ENCODE measurements at places on chromosomes 12 and 14.
A peak's percentile ranks its signal among the peaks of the same experiment; 100 is the strongest.

DNA sequence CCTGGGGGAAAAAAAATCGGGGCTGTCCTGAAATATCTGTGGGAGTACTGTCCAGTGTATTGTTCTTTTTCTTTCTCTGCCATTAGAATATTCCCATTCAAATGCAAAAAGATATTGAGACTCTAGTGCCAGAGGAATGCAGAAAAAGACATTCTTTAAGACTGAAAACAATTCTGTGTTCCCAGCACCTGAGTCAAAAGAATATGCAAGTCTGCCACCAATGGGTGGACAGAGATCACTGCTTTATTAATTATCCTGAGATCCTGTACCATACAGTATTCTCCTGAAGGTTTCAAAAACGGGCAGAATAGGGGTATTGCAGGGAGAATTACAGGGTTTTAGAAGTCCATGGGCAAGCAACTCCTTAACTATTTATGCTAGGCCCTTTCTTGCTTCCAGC is 361.8 kb downstream of the C12orf50 start:
- no peak for DNase-seq

DNA sequence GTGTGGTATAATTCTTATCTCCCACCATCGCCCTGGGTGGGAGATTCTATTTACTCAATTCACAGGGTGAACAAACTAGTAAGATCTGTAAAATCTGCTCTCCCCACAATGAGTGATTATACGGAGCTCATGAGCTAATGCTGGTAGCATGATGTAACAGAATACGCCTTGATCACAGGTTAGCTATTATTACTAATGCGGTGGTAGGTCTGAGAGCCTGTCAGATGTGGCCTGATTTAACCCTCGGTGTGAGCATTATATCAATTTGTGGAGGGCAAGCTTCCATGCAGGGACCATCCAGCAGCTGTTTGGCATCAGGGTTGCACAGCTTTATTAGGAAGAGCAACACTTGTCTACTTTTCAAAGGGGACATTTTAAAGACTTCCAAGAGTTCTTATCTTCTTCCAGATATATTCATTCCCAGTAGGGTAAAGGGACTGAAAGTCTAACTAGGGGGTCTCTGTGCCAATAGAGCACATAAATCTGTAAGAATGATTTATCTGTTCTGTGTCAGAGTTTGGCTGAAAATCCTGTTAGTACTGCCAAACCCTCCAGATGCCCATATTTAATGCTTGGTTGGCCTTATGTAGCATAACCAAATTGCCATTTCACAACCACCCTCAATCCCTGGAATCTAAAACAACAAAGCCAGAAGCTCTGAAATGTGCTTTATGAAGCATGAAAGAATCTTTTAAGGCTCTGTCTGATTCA is 18.7 kb downstream of the TSHR start:
- no peak for DNase-seq

DNA sequence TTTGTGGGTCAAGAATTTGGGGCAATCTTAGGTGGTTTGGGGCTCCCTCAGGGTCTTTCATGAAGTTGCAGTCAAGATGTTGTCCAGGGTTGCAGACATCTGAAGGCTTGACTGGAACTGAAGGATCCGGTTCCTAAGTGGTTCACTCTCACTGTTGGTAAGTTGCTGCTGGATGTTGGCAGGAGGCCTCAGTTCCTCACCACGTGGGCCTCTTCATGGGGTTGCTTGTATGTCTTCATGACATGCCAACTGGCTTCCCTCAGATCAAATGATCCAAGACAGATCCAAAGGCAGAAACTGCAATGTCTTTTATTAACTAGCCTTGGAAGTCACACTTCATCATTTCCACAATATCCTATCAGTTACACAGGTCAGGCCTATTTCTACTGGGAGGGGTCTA is 49.2 kb downstream of the ARF6 start:
- DNase-seq = no peak

GRCh38 chr12:105736498-105736897 is 402.3 kb downstream of the NUAK1 start:
- no peak for DNase-seq

- DNase-seq = no peak
These were observed 49.9 kb downstream of the SCARB1 start for GRCh38 chr12:124813782-124814181.

DNA sequence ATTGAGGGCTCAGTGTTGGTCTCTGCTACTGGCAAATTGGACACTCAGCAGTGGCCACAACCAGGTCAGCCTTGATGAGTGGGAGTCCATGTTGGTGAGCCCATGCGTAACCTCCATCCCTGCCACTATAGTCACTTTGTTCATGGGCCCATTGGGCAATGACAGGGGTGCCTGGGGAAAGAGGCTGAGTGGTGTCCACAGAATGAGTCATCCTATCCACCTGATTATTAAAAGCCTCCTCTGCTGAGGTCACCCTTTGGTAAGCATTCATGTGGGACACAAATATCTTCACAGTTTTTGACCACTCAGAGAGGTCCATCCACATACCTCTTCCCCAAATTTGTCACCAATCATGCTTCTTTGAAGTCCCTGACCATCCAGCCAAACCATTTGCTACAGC is 50.0 kb downstream of the FIGNL2 start:
- no peak for DNase-seq

DNA sequence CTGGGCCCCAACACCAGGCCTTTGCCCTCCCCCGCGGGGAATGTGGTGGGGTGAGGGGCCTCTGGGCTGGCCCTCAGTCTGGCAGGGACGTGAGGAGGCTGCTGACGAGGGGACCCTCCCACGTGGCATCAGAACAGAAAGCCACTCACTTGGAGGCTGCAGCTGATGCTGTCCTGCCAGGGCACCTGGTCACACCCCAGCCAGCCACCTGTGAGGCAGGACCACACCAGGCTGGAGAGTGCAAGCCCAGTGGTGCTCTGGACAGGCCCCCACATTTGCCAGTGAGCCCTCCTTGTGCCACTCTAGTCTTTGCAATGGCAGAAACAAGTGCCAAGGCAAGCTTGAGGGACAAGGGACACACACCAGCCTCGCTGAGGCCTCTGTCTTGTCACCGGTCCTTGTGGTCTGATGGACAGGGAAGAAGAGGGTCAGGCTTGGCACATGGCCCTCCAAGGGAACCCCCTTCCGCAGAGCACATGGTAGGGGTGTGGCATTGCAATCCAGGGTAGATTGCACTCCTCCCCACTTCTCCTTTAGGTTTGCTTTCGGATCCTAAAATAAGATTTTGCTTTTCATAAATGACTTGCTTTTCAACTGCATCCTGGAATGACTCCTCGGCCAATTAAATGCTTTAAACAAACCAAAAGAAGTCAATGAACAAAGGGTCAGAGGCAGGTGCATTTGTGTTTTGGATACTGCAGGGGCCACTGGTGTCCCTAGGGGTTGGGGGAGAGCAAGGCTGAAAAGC is 53.7 kb downstream of the CCDC88C start:
- no peak for DNase-seq

- DNase-seq = no peak
These were observed 65.5 kb upstream of the BEGAIN start for GRCh38 chr14:100652744-100653143.

- peak; percentile 58 for DNase-seq
These were observed 183.6 kb upstream of the SLC38A2 start for GRCh38 chr12:46556105-46556559.

GRCh38 chr14:95769976-95770375 is 56.1 kb upstream of the TCL1A start:
- no peak for DNase-seq

- DNase-seq = no peak
These were observed 339.7 kb downstream of the NUAK1 start for GRCh38 chr12:105799103-105799502.

DNA sequence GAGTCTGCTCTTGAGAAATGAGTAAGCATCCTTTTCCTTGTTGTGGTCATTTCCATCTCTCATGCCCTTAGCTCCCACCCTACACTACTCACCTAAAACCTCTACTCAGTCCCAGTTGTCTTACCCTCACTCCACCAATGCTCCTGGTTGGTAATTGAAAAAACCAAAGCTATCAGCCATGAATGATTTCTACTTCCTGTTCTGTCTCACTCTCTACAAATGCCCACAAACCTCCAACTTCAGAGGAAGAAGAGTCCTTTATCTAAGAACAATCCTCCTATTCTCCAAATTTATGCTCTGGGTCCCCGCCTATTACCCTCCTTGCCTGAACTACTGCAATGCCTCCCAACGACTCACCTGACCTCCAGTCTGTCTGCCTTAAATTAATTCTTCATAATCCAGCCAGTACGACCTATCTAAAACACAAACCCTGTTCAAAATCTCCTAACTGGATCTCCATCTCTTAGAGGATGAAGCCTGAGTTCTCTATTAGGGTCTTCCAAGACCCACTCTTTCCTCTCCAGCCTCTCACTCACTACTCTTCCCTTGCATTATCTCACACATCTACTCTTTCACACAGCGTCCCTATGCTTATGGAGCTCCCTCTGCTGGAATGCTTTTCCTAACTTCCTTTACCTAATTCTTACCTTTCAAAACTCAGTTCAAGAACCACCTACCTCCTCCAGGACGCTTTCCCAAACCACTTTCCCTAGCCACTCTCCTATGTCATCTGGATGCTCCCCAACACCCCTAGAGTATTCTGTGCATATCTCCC is 2.2 kb downstream of the DHRS1 start:
- DNase-seq = no peak

DNA sequence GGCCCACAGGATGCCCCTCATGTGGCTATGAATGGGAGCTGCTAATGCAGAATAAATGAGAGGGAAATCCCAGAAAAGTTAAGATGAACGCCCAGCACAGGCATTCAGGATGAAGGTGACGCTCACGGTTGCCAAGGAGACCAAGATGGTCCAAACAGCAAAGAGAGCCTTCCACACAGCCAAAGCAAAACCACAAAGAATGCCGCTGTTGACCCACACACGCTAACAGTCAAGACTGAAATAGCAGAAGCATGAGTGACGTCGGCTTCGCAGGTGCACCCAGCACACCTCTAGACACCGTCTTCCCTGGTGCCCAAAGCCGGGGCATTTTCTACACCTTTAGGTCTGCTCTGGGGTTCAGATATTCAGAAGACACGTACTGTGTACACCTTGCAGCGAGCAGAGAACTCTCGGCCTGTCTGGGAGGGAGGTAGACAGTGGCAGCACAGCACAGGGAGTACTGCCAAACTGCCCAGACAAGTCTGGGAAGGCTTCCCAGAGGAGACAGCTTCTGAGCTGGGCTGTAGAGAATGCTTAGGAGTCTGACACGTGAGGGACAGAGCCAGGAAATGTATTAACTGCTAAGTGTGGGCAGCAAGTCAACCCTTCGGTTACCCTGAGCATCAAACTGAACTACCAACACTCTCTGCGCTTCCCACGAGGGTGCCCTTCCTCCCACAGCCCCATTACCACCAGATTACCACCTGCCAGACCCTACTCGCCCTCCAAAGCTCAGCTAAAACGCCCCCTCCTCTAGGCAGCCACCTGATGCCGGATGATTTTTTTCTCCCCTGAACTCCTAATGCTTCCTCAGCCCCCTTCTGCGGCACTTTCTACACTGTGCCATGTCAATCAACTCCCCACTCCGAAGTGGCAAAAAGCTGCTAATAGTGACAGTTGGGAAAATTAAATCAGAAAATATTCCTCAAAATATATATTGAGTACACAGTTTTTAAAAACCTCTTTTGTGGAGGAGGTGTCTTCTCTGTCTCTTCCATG is 50.1 kb downstream of the CCDC88C start:
- DNase-seq = no peak

GRCh38 chr12:49335955-49336644 is 888 bp downstream of the C1QL4 start:
- no peak for DNase-seq

DNA sequence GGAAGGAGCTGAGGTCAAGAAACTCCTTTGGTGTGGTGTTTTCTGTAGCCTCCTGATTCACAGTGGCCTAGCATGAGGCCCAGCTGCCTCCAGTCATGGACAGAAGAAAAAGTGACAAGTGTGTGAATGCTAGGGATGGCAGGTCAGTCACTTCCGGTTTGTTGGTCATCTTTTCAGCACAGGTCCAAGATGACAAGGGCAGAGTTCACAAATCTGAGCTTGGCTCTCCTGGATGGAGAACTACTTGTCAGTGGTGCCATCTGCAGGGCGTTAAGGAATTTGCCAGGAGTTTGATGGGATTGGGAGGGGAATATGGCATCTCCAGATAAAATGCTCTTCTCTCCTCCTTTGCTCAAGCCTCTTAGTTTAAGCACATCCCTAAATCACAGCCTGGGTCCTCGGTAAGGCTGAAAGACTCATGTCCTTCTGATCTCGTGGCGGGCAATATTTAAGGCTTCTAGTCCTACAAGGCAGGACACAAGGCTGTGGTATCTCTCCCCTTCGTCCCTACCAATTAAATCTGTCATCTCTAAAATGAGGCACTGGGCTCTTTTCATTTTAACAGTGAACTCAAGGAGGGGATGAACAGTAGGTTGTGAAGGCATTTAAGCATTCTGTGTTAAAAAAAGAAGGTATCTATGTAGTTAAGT is 10.0 kb downstream of the TUBA1B start:
- peak; percentile 19 for DNase-seq

GRCh38 chr14:103662029-103662428 is 33.0 kb downstream of the KLC1 start:
- DNase-seq = no peak

DNA sequence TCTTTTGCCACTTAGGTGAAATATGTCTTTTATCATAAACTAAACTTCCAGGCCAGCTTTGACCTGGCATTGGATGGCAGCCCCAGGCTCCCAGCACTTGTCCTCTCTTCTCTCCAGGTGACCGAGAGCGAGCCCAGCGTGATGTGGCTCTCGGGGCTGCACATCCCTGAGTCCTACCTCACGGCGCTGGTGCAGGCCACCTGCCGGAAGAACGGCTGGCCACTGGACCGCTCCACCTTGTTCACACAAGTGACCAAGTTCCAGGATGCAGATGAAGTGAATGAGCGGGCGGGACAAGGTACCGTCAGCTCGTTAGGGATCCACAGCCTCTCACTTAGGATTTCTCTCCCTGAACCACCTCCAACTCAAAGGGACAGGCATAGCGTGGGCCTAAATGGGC is 39.4 kb downstream of the CCDC92 start:
- DNase-seq = no peak

DNA sequence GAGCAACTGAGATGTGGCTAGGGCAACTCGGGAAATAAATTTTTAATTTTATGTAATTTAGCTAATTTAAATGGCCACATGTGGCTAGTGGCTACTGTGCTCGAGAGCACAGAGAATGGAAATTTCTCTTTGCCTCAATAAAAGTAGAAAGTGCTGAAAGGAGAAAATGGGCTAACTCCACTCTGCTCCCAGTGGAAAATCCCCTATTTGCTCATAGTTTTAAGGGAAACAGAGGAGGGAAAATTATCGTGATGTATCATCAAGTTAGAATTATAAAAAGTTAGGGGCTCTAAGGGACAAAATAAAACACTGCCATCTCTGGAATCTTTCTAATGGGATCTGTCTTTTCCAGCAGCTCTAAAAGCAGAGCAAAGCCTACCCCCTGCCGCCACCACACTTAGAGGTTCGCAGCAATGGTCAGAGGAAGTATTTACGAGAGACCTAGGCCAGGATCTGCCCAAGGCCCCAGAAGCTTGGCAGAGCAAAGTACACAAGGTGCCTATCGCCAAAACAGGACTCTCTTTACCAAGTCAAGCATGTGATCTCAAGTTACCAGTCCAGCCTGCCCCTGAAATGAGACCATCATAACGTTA is 220.7 kb downstream of the PPM1H start:
- no peak for DNase-seq
